ENCODE measurements at places on chromosomes 6 and 20.

- DNase-seq = no peak
Observed at GRCh38 chr20:62402456-62403150, 4.5 kb downstream of the CABLES2 start.

GRCh38 chr6:33718713-33719112 is 7.2 kb upstream of the UQCC2 start:
- no peak for DNase-seq

DNA sequence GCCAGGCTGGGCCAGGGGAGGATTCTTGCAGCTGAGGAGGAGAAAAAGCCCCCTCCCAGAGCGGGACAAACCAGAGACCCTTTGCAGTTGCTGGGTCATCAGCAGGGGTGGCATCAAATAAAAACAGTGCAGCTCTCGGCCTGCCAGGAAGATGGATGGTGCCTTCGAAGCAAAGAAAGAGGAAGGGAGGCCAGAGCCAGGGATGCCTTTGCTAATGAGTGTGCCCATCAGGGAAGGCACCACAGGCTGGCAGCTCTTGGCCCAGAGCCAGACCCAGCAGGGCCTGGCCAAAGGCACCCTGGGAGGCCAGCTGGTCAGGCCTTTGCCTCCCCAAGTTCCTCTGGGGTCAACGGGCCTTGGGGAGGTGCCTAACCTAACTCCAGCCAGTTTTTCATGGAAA is 26.3 kb upstream of the ZNF318 start:
- DNase-seq = no peak

DNA sequence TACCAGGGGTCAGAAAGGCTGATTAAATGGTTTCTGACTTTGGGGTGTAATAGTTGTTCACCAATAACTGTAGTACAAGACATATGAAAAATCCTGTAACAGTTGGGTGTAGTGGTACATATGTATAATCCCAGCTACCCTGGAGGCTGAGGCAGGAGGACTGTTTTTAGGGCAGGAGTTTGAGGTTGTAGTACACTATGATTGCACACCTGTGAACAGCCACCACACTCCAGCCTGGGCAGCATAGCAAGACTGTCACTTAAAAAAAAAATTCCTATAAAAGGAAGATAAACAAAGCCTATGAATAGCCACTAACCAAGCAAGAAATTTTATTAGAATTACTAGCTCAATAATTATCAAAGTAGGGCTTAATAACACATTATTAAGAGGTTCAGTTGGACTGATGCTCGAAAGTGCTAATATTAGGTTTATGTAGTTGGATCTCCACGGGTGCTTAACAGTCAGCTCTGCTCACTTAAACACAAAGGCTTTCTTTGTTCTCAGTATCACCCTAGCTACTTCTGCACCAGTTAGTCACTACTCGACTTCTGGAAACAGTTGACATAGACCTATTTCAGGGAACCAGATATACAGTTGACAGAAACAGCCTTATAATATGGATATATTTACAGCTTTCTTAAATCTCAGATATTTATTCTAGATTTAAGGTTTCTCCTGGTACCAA is 113.0 kb downstream of the MTFR2 start:
- no peak for DNase-seq

DNA sequence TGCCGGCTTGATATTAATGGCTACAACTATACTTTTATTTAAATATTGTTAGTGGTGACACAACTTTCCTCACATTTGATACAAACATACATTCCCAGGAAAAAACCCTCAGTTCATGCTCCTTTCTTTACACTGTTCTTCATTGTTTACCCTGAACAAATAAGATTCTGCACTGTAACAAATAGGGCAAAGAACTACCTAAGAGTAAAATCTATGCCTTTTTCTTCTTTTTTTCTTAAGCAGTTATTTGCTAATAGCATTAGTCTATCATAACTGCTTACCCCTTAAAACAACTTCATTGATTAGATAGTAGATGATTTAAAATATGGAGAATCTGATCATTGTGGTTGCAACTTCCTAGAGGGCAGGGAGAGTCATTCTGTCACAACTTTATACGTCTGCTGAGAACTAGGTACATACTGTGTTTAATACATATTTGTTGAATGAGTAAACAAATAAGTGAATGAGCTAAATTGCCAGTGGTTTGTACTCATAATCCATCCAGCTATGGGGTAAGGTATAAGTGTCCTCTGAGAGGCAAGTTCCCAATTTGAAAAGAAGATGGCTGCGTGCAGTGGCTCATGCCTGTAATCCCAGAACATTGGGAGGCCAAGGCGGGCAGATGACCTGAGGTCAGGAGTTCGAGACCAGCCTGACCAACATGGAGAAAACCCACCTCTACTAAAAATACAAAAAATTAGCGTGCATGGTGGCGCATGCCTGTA is 161.0 kb downstream of the CDK19 start:
- DNase-seq = no peak

DNA sequence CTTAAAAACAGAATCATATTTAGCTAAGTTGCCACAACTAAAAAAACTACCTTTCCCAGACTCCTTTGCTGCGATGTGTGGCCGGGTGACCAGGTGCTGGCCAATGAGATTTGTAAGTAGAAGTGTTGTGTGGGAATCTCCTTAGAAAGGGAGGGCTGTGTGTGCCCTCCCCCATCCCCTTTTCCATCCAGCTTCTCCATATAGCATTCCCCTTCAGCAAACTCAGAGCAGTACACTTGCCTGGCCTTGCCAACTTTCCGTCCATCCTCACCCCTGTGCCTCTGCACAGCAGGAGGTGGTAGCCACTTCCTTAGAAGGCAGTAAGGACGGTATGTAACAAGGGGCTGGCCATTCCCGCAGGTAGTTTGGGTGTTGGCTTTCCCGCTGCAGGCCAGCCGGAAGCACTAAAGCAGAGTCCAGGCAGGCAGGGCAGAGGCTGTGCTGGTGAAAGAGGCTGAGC is 22.3 kb upstream of the KCNK16 start:
- DNase-seq = no peak

GRCh38 chr20:63064310-63064709 is 57.5 kb upstream of the BHLHE23 start:
- no peak for DNase-seq

- DNase-seq = no peak
Observed at GRCh38 chr6:27312146-27312949, at the start of gene POM121L2. TSS of gene POM121L2 (minus strand) at chr6:27312273. CDS start at chr6:27312170, 103 bp downstream.

DNA sequence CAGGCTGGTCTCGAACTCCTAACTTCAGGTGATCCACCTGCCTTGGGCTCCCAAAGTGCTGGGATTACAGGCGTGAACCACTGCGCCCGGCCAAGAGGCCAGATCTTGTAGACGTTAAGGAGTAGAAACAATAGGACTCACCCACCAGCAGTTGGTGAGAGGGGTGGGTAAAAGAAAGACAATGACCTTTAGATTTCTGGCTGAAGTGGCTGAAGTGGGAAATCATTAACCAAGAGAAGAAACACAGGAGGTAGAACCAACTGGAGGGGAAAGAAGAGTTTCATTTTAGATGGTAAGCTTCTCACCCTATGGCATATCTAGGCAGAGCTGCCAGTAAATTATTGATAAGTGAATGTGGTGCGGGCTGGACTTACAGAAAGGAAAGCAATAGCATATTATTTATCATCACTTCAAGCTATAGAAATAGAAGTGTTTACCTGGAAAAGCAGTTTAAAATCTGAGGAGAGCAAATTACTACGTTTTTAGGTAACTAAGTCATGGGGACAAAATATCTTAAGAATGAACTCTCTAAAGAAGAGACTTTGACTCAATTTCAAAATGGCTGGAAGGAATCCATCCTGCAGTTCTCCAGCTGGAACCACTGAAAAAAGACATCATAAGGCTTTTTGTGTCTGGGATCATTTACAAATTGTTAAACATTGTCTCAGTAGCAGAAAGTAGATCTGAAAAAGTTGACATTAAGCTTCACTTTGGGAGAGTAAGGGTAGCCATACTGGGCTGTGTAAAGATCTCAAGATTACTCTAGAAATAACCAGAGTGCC is 109.6 kb downstream of the ALDH8A1 start:
- DNase-seq = no peak

GRCh38 chr20:37458761-37459160 is 62.3 kb upstream of the NNAT start:
- no peak for DNase-seq

DNA sequence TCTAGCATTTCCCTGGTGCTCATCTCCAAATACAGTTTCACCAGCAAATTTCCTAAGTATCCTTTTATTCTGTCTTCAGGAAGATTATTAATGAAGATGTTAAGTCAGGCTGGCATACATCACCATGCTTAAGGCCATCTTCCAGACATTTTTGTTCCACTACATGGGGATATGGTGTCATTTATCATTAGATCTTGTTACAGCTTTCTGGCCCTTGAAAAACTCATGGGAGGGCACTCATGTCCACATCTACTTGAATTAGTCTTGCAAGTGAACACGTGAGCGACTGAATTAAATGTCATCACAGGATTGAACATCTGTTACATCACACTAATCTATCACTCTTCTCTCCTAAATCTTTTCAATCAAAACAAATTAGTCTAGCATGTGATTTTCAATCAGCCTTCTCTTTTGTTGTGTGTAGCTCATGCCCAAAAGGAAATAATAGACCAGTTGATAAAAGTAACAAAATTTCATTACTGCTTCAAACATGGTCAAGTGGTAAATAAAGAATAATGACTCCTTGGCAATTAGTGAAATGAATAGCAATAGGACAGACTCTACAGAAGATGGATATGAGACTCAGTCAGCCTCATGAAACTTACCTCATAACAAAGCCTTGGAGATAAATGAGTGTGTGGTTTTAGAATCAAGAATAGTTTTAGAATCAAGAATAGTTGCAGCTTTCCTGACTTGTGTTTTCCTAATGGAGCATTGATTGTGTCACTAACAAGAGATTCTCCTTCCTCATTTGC is 80.5 kb downstream of the MTFR2 start:
- no peak for DNase-seq

- DNase-seq = no peak
Observed at GRCh38 chr20:58471193-58472164, 43.7 kb downstream of the APCDD1L start.

- DNase-seq = no peak
Observed at GRCh38 chr6:7235712-7236305, 77.2 kb downstream of the SSR1 start.

DNA sequence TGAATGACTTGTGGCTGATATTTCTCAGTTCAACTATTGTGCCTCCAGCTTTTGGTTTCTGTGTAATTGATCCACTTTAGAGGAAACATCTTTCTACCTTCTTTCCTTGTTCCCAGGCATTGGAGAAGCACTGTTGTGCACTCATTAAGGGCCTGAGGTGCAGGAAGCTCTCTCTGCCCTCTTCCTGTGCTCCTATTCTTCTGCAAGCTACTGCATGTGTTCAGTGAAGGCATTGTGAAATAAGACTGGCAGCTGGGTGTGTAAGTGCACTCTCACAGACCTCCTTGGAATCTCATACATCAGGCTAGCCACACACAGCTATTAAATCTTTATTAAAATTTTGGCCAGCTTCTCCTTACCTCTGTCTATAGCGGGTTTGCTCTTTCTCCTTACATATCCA is 177.8 kb downstream of the OGFRL1 start:
- no peak for DNase-seq

- DNase-seq = no peak
Observed at GRCh38 chr6:136983687-136984086, 61.1 kb downstream of the IL20RA start.

DNA sequence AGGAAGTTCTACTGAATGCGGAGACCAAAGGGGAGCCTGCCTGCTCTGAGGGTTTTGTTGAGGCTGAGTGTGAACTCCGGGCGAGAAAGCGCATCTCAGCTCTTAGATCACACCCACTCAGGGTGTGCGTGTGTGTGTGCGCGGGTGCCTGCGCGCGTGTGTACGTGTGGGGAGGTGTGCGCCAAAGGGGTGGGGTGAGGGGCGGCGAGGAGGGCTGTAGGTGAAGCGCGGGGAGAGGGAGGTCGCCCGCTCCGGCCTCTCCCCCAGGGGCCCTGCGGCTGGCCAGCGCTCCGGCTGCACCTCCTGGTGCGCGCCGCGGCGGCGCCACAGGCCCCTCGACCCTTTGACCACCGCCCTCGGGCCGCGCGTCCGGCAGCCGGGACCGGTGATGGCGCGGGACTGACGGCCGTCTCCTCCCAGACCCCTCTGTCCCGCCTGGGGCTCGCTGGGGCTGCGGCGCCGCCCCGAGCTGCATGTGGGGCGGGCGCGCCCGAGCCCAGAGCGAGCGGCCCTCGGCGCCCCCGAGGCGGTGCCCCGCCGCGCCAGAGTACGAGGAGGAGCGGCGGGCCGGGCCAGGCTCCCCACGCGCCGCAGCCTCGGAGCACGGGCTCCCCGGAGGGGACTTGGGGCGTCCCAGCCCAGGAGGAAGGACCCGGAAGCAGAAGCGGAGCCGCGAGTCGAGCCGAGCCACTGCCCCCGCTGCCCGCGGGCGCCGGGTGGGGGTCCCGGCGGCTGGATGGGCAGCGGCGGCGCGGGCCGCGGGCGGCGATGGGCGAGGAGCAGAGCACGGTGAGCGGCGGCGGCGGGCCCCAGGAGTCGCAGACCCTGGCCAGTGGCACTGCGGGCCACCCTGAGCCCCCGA is at the start of gene RNF217:
TSS of gene RNF217 (plus strand) at position 661 of the 862 bp plus-strand sequence. CDS start at position 769, 108 bp downstream.
- peak; percentile 67 for DNase-seq

DNA sequence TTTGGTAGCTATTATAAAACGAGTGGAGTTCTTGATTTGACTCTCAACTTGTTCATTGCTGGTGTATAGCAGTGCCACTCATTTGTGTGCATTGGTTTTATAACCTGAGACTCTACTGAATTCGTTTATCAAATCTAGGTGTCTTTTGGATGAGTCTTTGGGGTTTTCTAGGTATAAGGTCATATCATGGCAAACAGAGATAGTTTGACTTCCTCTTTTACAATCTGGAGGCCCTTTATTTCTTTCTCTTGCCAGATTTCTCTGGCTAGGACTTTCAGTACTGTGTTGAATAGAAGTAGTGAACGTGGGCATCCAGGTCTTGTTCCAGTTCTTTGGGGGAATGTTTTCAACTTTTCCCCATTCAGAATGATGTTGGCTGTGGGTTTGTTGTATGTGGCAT is 38.8 kb downstream of the SUMO4 start:
- no peak for DNase-seq

GRCh38 chr6:151585741-151586140 is 91.9 kb downstream of the CCDC170 start:
- DNase-seq = no peak

- no peak for DNase-seq
Observed at GRCh38 chr6:155409391-155409790, 46.2 kb downstream of the NOX3 start.

DNA sequence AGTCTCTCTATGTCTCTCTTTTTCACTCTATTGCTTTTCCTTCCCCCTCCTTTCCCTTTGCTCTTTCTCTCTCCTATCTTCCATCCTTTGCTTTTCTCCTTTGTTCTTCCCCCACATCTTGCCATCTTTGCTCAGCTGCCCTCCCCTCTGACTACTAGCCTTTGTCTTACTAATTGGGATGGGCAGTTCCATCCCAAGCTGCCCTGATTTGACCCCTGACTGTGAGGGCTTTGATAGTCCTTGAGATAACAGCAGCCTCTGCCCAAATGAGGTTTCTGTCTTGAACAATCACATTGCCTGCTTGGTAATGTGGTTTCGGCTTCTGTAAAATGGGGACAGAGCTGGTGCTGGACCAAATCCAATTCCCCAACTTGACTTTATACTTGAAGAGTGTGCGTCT is 327.7 kb downstream of the DHX35 start:
- DNase-seq = no peak

DNA sequence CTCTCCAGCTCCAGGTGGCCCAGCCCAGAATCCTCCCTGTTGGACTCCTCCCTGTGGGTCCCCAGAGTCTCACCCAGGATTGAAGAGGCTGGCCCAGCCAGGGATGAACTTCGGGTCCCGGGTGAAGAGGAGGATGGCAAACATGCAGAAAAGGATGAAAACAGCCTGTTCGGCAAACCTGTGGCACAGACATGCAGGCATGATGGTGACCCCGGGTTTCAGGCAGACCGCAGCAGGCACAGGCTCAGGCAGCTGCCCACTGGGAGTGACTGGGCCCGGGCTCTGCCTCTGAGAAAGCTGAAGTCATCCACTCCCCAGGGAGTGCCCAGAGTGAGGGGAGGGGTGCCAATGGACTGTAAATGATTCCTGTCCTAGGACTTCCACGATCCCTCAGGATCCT is 37.5 kb upstream of the OCSTAMP start:
- DNase-seq = no peak

Measured in anterior cingulate cortex (tissue), 58 donors.